Right cardiac atrium (tissue), 5 donors: ENCODE measurements at places on chromosomes 4 and X. TPM values are rescaled to one million over a fixed set of nuclear protein-coding genes. Genes with fewer than 3 reads are reported as not detected.

DNA sequence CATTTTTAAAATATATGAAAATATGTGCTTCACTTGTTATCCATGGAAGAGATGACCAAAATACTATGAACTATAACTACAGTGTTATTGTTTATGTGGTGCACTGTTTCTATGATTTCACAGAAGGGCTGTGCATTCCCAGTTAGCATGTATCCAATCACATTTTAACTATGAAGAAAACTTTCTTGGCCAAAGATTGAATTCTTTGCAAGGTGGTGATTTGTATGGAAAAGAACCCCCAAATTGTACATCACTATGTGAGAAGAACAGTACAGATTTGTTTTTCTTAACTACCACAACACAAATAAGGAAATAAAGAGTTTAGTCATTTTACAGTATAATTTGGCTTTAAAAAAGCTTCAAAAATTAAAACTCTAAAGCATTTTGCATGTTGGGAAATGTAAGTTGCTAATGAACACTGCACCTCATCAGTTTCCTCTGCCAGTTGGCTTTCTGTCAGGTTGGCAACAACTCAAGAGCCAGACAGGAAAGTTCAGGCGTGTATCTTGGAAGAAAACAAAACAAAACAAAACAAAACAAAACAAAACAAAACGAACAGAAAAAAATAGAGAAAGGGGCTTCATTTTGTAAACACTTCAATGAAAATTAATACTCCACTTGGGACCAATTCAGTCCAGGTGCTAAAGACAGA is 237.0 kb downstream of the SCFD2 start:
- DNase-seq, result peak; percentile 62

- no peak for DNase-seq
Measured at GRCh38 chrX:38124000-38124399, 96.7 kb downstream of the SRPX start.

DNA sequence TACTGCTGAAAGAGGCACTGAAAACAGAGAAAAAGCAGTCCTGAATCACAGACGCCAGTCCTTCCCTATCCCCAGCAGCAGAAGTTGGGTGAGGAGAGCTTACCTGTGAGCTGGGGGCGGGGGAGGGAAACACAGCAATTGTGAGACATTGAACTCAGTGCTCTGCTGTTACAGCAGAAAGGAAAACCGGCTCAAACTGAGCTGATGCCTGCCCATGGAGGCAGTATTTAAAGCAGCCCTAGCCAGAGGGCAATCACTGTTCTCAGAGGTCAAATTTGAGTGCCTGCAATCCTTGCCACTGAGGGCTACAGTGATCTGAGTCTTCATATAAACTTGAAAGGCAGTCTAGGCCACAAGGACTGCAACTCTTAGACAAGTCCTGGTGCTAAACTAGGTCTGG is 220.7 kb downstream of the GRXCR1 start:
- DNase-seq, result no peak

DNA sequence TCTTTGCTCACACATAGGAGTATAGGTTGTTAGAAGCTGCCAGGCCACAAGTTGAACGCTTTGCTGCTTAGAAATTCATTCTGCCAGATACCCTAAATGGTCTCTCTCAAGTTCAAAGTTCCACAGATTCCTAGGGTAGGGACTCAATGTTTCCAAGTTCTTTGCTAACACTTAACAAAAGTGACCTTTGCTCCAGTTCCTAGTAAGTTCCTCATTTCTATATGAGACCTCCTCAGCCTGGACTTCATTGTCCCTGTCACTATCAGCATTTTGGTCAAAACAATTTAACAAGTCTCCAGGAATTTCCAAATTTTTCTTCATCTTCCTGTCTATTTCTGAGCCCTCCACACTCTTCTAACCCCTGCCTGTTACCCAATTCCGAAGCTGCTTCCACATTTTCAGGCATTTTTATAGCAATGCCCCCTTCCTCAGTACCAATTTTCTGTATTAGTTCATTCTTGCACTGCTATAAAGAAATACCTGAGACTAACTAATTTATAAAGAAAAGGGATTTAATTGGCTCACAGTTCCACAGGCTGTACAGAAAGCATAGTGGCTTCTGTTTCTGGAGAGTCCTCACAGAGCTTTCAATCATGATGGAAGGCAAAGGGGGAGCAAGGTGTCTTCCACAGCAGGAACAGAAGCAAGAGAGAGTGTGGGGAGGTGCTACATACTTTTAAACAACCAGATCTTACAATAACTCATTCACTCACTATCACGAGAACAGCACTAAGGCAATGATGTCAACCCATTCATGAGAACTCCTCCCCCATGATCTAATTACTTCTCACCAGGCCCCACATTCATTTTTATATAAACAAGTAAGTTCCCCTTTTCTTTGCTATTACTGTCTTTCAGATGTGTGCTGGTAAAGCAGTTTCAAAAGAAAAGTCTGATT is 11.5 kb upstream of the TLR1 start:
- no peak for DNase-seq

DNA sequence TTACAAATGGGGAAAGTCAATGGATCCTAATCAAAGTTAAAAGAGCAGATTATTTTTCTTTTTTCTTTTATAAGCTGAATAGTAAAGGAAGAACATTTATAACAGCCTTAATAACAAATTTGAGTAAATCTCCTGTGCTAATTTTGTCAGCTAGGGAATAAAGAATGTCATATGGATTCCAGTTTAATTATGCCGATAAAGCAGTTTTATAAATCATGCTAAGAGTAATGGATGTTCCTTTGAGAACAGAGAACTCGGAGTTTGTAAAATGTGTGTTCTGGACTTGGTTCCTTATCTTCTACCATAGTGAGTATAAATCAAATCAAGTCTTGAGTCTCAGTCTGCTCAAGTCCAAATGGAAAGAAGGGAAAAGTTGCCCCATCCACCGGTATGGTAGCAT is 180.3 kb upstream of the FTHL17 start:
- no peak for DNase-seq

The SOD3 gene
- total RNA-seq, result 70.3 TPM

The PHEX gene
- not detected for total RNA-seq

The TMEM175 gene
- 21.9 TPM for total RNA-seq

The FGD1 gene
- total RNA-seq, result 6.5 TPM

The NLRP2B gene
- not detected for total RNA-seq
